Smooth muscle cell of the coronary artery (primary cell): ENCODE measurements at places on chromosomes 13 and 19. TPM values are rescaled to one million over a fixed set of nuclear protein-coding genes. Genes with fewer than 3 reads are reported as not detected.

SIGLEC14 gene
- not detected in 2 replicates for total RNA-seq

ZNF865 gene
- under 0.01 and 0.53 TPM in 2 replicates for total RNA-seq

NLRP12 gene
- 0.08 TPM in 1 of 2 replicates, not detected in the other for total RNA-seq

IZUMO2 gene
- total RNA-seq, result not detected in 2 replicates

ZNF132 gene
- 5.9 and 8.3 TPM in 2 replicates for total RNA-seq

KLF5 gene
- 0.23 and 4.1 TPM in 2 replicates for total RNA-seq

XPO4 gene
- total RNA-seq, result 6.1 and 12.0 TPM in 2 replicates

GPR12 gene
- not detected in 2 replicates for total RNA-seq

SIGLEC5 gene
- total RNA-seq, result not detected in 2 replicates

YJEFN3 gene
- total RNA-seq, result 0.12 and 0.15 TPM in 2 replicates

CEACAM21 gene
- total RNA-seq, result not detected in 2 replicates
